ENCODE measurements at places on chromosomes 4 and X.

DNA sequence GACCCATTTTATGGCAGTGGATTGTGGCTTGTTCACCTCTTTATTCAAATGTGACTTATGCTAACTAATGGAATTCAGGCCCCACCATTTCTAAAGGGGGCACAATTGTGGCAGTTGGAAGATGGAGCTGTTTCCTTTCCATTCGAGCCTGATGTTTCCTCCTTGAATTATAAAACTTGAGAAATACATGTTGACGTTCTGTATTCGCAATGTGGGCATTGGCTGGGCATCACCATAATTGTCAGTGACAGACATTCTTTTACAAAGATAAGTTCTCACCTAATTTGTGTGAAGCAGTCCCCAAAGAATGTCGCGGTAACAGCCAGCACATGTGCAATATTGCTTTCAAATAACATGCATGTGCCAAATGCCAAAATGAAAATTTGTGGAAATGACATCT is 1070.2 kb upstream of the TENM3 start:
- no peak for DNase-seq

DNA sequence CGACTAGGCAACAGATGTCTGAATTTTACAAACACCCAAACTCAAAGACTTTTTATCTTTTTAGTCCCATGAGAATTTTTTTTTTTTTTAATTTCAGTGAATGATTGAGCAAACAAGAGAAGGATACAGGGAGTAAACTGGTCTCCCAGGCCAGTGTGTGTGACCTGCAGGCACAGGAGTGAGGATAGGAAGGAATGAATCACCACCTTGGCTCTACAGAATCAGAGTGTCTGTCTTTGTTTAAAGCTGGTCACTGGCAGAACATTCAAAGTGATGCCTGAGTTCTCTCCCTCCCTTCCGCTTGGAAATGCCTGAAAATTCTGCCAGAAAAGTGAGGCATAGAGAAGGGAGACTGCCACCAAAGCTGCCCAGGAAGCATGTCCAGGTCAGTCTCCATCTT is 69.5 kb downstream of the PARM1 start:
- no peak for DNase-seq

DNA sequence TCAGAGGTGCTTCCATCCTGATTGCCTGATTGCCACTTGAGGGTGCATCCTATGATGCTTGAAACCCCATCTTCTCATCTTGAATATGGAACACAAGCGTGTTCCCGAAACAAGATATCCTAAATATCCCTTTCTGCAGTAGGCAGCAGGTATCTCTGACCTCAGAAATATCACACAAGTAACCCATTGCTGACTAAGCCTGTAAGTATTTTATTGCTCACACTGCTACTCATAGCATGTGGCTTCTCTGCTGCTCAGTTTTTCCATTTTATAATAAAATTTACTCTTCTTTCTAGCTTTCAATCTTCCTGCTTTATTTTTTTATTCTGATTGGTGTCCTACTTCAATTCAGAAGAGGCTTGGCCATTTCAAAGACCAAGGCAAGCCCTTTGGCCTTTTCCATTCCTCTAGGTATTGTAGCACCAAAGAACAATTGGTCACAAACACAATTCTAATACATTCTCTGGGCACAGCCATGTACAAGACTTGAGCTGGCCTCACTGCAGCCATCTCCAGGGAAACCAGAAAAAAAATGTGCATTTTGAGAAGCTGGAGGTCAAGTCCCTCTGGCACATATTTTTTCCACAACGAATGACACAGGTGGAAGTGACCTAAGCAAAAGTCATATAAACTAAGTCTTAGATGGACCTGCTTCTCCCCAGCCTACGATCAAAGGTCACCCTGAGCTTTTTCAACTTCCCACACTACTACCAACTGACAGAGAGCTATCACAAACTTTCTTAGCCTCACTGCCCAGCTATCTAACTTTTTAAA is 107.0 kb downstream of the OR13H1 start:
- DNase-seq: no peak

GRCh38 chr4:136078976-136079375 is 1453.3 kb downstream of the PCDH18 start:
- peak; percentile 0 for DNase-seq

- DNase-seq: no peak
Measured at GRCh38 chr4:4960574-4960973, 58.7 kb downstream of the CYTL1 start.

- DNase-seq: no peak
Measured at GRCh38 chr4:1232661-1233621, 16.0 kb downstream of the CTBP1 start.

Data from fibroblast of skin of left quadriceps (primary cell).